Panc1 (cell line): ENCODE measurements at places on chromosomes 1 and 21.

GRCh38 chr21:16492356-16492755 lies 762.6 kb downstream of the USP25 start:
- no peak for DNase-seq

DNA sequence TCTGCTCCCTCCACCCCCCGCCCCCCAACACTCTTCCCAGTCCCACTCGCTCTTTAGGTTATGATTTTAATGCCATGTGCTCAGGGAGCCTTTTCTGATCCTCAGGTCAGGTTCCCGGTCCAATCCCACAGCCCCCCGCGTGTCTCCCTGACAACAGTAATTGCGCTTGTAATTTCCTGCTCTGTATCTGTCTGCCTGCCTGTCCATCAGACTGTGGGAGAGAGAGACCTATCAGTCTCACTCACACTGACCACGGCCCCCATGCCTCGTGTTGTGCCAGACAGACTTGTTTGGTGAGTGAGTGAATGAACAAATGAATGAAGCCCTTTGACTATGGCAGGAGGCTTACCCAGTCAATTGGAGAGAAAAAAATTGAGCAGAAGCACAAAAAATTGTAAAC lies 50.8 kb upstream of the ECE1 start:
- no peak for DNase-seq

DNA sequence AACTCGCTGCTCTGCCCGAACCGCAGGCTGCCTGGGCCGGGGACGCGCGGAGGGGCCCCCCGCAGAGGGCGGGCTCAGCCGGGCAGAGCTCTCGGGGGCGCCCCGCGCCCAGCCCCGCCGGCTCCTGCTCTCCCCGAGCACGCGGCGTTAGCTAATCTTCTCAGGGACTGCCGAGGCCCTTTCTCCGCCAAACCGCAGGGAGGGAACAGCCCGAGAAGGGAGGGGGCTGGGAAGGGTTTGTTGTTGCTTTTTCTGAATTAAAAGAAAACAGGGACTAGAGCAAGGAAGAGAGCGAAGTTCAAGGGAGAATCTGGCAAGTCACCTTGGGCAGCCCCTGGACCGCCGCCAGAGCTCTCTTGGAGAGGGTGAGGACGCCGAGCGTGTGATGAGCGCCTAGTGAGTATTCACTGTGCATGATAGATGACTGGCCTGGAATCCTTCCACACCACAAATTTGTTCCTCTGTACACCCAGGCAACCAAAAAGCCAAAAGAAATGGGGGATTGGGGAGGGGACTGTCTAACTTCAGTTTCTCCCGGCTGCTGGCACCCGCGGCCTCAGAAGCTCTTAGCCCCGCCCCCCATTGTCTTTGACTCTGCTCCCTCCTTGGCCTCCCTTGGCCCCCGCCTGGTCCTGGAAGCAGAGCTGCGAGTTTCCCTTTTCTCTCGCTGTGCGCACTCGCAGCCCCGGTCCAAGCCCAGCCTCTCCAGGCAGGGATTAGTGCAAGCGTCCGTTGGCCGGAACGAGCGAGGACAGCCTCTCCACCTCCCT lies 19.7 kb upstream of the LMX1A start:
- DNase-seq = no peak

- no peak for DNase-seq
Measured at GRCh38 chr21:34335316-34335715, 28.5 kb upstream of the KCNE2 start.

GRCh38 chr1:1232796-1233566 lies 944 bp downstream of the B3GALT6 start:
- DNase-seq = no peak

DNA sequence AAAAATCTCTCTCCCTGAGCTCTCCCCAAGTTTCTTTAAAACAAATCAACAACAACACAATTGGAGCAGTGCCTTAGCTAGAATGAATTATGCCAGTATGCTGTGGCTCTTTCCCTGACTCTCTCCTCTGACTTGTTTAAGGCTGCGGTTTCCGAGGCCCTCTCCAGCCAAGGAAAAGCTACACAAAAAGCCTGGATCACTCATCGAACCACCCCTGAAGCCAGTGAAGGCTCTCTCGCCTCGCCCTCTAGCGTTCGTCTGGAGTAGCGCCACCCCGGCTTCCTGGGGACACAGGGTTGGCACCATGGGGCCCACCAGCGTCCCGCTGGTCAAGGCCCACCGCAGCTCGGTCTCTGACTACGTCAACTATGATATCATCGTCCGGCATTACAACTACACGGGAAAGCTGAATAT lies 1.9 kb downstream of the S1PR1 start:
- peak; percentile 52 for DNase-seq

DNA sequence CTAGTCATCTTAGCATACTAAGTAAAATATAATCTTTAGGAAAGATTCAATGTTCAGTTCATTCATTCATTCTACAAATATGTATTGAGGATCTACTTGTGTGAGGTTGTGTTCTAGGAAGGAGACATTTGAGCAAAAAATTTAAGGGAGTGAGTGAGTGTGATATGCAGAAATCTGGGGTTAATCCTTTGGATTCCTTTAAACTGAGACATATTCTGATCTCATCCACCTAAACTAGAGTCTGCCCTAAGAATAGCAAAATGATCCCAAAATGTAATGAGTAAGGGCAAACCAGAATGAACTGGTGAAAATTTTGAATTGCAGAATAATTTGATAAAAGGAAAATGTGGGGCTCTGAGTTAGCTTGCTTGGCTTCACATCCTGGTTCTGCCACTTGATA lies 8.6 kb downstream of the UBE2U start:
- DNase-seq = no peak

DNA sequence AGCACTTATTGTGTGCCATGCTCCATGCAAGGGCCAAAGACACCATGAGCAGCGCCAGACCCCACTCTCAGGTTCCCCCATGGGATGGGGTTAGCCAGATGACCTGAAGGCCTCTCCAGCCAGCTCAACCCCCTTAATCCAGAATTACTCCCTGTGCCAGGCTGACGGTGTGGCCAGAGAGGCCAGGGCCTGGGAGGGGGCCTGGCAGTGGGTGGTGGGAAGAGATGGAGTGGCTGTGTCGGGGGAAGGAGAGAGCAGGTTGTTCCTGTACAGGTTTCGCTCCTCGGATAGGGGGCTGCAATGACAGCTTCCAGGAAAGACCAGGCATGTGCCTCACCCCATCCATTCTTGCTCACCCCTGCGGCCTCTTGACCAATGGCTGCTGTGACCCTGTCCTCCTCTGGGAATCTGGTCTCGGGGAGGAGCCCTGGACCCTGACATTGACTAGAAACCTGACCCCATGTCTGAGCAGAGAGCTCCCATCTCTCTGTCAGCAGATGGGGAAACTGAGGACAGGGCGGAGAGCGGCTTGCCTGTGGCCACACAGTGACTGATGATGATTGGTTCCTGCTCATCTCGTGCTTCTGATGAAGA lies 345.3 kb downstream of the MATN1 start:
- DNase-seq = no peak

GRCh38 chr1:234977875-234978396 lies 150.7 kb downstream of the TOMM20 start:
- DNase-seq = no peak

DNA sequence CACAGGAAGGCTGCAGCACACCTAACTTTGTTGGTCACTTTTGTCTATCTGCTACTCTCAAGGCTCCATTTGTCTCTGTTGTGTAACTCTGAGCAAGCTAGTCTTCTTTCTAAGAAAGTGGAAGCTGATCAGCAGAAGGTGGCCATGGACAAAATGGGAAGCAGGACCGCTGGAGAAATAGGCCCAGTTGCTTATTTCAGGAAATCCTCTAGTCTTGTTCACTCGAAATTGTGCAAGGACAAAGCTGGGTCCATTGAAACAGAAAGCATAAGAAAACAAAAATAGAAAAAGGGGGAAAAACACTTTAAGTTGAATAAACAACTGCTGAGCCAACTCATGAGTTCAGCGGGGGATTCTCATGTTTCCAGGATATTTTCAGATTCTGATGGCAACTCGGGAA lies 150.1 kb downstream of the PBX1 start:
- no peak for DNase-seq

DNA sequence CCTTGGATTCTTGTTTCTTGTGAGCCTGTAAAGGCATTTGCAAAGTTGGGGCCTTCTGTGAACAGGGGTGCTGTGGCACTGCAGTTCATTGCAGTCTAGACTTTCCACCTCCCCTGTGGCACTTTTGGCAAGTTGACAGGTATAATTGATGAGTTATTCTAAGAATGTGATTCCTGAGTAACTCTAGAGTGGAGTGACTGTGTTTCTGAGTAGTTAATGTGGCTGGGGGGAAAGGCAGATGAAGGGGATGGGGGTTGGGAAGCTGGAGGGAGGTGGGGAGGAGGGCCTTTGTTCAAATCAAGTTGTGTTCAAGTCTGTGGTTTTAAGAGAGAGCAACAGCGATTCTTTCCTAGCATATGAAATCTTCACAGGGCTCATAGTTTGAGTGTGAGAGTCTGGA lies 32.9 kb downstream of the PBX1 start:
- DNase-seq = no peak

DNA sequence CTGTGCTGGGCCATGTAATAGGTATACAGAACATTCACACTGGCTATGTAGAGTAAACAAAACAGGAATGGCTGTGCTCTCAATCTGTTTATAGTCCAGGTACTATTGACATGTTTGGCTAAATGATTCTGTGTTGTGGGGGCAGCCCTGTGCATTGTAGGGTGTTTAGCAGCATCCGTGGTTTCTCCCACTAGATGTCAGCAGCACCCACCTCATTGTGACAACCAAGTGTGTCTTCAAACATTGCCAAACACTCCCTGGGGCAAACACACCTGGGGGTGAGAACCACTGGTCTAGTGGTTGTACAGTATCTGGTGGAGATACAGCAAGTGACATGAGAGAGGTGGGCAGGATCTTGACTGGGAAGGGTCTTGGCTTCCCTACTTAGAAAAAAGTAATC lies 80.4 kb upstream of the SPATA6 start:
- no peak for DNase-seq

- no peak for DNase-seq
Measured at GRCh38 chr21:45595574-45596295, 47.8 kb upstream of the PCBP3 start.

DNA sequence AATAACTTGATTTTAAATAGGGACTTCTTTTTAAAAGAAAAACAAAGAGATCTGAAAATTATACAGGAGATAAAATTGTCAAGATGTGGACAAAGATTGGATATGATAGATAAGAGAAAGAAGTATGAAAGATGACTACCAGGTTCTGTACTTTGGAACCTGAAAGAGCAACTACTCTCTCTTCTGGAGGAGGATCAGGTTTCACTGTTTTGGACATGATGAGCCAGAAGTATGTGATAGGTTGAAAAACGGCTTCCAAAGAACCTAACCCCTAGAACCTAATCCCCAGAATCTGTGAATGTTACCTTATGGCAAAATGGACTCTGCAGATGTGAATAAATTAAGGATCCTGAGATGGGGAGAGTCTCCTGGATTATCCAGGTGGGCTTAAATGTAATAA lies 26.2 kb downstream of the RSBN1 start:
- no peak for DNase-seq
